ENCODE measurements at places on chromosomes 3 and 15.

DNA sequence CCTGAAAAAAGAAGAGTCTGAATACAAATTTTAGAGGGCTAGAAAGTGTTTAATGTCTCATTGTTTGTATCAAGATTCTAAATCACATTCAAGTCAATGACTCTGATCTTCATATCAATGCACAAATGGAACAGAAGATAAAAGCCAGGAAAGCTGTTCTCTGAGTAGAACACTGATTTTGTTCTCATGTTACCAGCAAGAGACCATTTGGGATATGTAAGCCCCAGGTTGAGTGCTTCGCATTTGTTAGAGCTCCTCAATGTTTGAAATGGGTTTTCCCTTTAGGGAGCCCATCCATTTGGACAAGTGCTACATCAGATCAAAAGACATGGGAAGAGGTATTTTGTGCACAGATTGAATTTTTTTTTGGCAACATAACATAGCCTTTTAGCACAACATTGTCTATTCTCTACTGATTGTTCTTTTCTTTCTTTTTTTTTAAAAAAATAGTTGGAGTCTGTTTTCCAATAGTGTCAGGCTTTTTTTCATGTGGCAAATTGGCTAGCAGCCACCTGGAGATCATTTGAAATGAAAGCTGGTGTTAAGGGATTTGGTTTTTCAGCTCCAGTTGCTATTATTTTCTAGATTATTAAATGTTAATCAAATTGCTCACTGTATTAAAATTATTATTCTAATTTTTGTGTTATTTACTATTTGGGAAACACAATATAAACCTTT, 74.5 kb upstream of the ZPLD1 start:
- DNase-seq: no peak

- no peak for DNase-seq
These were observed 341.7 kb upstream of the ROBO2 start for GRCh38 chr3:76698136-76698706.

GRCh38 chr3:149009732-149010131, 18.4 kb downstream of the GYG1 start:
- DNase-seq: no peak

DNA sequence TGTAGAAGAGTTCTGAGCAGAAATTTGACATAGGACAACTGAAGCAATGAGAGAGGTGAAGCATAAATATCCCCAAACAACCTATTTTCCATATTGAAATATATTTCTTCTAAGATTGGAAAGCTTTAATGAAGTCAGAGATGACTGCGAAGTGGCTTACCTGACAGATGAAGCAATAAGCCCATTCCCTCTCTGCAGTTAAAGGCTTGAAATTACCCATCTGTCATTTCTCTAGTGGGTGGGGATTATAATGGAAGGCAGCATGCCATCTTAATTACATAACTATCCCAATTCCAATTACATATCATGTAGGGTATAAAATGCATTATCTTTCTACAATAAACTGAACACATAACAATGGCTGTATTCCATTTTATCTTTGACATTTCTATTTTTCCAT, 1070.5 kb downstream of the SI start:
- no peak for DNase-seq

DNA sequence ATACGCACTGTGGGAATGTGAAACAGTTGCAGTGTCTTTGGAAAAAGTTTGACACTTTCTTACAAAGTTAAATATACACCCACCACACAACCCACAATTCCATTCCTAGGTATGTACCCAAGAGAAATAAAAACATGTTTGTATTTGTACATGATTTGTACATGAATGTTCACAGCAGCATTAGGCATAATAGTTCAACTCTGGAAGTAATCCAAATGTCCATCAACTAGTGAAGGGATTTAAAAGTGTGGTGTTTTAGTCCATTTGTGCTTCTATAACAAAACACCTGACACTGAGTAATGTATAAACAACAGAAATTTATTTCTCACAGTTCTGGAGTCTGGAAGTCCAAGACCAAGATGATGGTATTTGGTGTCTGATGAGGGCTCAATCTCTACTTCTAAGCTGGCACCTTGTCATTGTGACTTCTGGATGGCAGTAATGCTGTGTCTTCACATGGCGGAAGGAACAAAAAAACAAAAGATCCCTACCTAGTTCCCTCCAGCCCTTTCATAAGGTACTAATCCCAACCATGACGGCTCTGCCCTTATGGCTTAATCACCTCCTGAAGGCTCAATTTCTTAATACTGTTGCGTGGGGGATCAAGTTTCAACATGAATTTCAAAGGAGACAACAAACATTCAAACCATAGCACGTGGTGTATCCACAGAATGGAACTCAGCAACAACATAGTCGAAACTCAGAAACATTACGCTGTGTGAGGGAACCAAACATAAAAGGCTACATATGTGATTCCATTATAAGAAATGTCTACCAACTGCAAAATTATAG, 120.5 kb downstream of the AQP9 start:
- DNase-seq: no peak

DNA sequence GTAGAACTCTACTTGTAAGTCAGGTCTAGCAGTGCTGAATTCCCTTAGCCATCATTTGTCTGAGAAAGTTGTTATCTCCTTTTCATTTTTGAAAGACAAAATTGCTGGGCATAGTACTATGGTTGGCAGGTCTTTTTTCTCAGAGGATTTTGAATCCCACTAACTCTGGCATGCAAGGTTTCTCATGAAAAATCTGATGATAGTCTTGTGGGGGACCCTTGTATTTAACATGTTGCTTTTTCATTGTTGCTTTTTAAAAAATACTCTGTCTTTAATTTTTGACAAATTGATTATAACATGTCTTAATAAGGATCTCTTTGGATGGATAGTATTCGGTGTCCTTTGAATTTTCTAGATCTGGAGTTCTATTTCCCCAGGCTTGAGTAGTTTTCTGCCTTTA, 120.9 kb downstream of the NR2E3 start:
- no peak for DNase-seq

DNA sequence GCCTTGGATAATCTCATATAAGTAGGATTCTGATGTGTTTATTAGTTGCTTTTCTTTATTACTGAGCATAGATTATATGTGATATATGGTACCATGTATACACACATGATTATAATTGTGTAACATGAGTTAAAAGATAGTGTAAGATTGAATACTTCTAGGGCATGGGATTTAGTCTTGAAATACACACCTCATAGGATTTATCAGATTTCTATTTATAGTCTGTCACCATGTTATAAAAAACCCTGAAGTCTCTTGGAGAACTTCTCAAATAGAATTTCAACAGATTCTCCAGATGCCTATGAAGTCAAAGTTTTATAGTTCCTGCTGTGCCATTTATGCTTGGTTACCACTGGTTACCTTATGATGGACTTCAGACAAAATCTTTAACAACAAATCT, 11.2 kb upstream of the KPNA4 start:
- DNase-seq: no peak

- DNase-seq: no peak
These were observed 42.2 kb downstream of the TRIM42 start for GRCh38 chr3:140719841-140720614.

DNA sequence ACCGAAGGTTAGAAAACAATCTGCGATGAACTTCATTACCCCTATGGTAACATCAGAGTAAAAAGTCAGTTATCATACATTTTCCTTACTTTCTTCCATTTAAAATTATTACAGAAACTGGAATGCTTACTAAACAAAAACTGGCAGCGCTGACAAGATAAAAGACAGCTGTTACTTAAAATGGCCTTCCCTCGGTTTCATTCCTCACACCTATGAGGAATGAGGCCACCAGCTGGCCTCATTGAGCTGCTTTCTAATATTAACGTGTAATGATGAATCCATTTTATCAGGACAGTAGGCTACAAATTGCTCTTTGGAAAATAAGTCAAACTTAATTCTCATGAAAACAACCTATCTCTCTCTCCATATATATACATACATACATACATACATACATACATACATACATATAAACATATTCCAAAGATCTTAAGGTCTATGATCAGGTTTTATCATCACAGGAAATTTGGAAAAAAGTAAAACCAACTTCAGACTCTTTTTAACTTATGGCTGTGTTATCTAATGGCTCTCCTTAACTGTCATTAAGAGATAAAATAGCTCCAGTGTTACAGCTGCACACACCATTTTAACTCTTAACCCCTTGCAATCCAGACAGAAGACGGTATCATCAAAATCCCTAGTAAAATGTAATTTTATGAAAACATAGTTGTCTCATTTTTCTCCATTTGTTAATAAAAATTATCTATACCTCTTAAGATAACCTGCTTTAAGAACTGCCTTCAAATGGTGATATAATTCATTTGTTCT, 5.2 kb downstream of the CCNL1 start:
- DNase-seq: no peak

DNA sequence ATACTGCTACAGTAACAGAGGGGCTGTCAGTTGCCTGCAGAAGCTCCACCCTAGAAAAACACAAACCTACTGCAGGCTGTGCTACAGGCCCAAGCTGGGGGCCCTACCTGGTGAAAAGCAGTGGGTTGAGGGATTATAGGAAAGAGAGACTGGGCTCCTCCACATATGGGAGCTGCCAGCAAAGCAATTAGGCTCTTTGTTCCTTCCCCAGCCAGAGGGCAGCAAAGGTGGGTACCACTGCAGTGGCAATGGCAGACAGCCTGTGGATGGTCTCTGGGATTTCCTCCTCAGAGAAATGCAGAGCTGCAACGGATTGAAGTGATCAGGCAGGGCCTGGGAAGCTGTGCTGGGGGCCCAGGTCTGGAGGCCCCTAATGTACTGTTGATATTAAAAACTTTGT, 19.1 kb upstream of the DNAAF4 start:
- DNase-seq: no peak

GRCh38 chr3:44842376-44842775, 19.3 kb upstream of the TMEM42 start:
- no peak for DNase-seq

- DNase-seq: no peak
These were observed 814 bp upstream of the TEX264 start for GRCh38 chr3:51670053-51670822.

- no peak for DNase-seq
These were observed 177.0 kb upstream of the TBL1XR1 start for GRCh38 chr3:177374323-177374722.

DNA sequence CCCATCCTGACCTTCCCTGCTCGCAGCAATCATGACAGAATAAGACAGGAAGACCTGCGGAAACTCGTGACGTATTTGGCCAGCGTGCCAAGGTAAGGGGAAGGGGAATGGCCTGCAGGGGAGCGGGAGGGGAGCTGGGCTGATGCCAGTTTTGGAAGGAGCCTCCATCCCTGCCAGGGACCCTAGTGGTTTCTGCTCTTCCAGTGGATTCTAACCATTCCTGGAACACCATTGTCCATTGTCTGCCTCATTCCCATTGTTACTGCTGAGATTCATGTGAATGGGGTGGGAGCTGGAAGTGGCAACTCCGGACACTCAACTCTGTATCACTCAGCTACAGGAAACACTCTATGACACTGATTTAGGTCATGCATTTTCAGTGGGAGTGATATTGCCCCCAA, 242.9 kb upstream of the ROPN1 start:
- no peak for DNase-seq

- peak; percentile 9 for DNase-seq
These were observed 999 bp downstream of the ZNF280D start for GRCh38 chr15:56732135-56732885.

- no peak for DNase-seq
These were observed 6.7 kb downstream of the SPPL2A start for GRCh38 chr15:50758712-50759205.

DNA sequence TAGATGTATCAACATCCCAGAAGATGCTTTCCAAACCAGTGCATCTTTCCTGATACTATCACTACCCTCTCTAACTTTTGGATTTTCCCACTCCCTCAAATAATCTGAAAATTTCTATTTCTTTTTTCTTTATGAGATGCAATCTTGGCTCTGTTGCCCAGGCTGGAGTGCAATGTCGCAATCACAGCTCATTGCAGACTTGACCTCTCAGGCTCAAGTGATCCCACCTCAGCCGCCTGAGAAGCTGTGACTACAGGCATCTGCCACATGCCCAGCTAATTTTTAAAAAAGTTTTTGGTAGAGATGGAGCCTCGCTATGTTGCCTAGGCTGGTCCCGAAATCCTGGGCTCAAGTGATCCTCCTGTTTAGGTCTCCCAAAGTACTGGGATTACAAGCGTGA, 239.7 kb downstream of the SUCLG2 start:
- no peak for DNase-seq

- no peak for DNase-seq
These were observed 291.3 kb downstream of the TLE3 start for GRCh38 chr15:69806287-69806915.

GRCh38 chr3:184513276-184514170, 48.1 kb upstream of the EPHB3 start:
- peak; percentile 92 for DNase-seq

- no peak for DNase-seq
These were observed 59.5 kb upstream of the TNFSF10 start for GRCh38 chr3:172582712-172583111.

DNA sequence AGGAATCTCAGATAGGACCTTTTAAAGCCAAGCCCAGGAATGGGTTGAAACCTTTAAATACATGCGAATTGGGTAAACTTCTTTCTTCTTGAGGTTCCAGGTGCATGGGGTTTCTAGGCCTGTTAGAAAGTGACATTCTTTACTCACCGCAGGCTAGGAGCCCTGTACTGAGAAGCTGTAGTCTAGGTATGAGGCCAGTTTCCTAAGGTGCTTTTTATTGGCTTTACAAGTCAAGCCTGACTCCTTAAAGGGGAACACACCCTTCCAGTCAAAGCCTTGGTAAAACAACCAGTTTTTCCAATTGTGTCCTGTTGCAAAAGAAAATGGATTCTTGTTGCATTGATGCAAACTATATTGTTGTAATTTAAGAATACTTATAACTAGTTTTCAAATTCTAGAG, 76.1 kb upstream of the ATP11B start:
- DNase-seq: no peak

DNA sequence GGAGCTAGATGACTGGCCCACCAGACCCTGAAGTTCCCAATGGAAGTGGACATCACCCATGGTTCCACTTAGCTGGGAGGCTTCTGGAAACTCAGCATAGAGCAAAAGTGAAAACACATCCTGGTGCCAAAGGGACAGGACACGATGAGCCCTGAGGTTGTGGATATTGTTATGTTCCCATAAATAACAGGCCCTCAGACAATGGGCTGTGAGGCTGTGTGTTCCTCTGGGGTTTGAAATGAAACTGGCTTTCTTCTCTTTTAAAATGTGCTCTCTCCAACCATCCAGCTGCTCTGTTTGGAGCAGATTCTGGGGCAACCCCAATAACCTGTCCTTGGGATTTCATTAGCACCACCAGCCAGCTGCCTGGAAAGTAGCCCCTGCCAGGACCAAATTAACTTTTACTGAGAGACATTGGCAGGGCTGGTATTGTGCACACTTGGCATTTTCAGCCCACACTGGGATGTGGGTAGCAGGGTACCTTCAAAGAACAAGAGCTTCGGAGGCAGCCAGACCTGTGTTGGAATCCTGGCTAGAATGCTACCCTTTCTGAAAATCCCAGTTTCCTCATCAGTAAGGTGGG, 97.5 kb downstream of the DNAJB8 start:
- DNase-seq: no peak

DNA sequence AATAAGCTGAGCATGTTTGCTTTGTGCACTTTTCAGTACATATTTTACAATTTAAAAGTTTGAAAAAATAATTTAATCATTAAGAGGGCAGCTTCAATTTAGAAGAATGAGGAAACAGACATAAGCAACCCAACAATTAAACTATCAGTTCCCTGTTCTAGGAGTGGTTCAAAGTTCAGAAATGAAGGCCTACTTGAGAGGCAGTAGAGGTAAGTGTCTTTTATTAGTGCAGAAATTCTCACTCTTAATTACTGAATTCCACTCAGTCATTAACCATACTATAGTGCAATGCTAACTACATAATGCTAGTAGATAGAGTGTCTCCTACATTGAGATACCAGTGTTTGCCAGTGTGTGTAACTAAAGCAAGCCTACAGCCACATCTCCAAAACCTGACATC, 73.1 kb downstream of the TNIK start:
- DNase-seq: no peak

Measured in GM19239 (cell line).